ENCODE measurements at places on chromosomes 2 and 18.

DNA sequence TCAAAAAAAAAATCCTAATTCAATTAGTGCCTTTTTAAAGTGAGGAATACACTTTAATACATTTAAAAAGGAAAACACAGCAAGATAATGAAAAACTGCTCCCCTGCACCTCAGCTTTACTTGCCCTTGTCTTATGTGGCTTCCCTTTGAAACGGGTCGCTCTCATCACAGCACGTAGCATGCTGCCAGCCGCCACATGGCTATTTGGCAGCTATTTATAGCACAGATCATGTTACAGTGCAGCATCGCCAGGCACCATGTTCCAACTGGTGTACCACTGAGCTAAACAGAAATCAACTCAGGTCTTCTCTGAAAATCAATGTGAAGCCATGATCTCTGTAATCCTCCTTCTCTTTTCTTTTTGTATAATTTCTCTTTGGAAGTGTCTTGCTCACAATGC is 65.1 kb downstream of the TMEM182 start:
- DNase-seq, result no peak

DNA sequence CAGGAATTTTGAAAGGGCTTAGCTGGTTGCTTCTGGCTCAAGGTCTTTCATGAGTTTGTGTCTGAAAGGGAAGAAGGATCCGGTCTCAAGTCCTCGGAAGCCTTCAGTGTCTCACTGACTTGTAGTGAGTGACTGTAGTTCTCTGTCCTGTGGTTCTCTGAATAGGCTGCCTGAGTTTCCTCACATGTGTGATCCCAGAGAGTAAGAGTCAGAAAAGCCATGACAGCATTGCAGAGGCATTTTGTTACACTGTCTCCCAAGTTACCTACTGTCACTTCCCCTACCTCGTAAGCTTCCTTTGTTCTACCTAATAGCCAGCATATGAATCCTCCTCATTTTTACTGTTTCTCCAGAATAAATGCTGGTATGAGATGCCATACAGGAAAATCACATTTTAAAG is 709.1 kb upstream of the CHAC2 start:
- DNase-seq, result no peak

DNA sequence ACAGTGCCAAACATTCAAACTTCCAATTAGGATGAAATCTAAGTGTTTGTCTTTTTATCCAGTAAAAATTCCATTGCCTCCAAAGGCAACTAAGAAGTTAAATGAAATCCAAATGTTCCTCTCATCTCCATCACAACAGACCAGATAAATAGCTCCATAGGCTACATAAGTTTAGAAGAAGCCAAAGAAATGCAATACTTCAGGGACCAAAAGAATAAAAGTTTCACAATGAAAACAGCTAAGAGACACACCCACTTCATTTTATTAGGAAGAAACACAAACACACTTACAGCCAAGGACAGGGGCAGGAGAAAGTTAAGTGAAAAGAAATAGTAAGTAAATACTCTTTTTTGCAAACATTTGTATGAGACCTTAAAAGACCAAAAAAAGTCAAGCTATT is 88.5 kb upstream of the CCDC150 start:
- no peak for DNase-seq

DNA sequence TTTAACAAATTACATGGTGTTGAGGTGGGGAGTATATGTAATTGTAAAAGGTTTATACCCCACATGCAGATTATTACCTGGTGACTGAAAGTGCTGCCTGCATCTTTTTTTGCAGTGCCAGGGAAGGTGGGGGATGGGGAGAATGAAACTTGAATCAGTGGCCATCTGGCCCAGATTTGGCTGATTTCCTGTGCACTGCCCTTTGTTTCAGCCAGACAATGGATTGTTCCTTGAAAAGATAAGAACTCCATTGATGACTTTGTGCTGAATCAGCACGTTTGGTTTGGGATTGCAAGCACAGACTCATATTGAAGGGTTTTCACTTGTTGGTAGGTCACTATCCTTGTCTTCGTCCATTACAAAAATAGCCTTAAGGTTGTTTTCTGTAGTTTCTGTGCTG is 20.9 kb downstream of the GREB1L start:
- peak; percentile 61 for DNase-seq

- no peak for DNase-seq
These were observed 79.7 kb downstream of the COLEC12 start for GRCh38 chr18:420661-421246.

DNA sequence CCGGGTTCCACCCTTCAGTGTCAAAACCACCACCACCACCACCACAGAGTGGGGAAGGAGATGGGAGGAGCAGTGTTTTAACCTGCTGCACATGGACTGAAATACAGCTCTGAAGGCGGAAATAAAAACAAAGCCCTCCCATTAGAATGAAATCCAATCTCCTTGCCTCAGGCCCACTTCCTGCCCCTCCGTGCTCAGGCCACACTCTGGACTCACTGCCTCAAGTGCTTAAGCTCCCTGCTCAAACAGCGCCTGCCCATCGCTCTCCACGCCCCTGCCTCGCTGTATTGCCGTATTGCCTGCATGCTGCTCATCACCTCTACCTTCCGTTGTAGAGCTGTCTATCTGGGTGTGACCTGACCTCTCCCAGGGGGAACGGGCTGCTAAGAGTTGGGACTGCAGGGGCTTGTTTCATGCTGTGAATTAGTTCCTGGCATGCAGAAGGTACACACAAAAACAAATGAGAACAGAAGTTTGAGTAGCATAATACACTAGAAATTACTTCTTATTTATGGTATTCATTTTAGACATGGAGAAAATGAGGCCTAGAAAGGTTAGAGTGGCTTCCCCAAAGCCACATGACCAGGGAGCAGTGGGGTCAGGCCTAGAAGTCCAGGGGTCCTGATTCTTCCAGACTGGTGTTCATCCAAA is 31.6 kb upstream of the NEB start:
- no peak for DNase-seq

GRCh38 chr2:111119822-111120252 is 877 bp upstream of the BCL2L11 start:
- DNase-seq, result no peak

DNA sequence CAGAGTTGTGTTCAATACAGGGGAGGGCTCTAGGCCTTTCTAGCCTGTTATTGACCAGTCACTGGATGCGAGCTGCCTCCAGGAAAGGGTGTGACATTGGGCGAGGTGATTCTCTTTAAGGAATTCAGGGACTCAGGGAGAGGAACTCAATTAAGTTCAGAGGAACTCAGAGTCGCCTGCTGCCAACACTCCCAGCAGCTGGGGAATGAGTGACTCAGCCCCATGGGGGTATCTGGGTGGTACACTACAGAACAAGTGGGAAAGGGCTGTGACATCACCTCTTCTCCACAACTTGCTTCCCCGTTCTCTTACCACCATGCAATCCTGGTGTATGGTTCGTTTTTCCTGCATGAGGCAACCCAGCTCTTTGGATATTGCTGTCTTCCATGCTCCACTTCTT is 50.4 kb upstream of the CYRIA start:
- no peak for DNase-seq

DNA sequence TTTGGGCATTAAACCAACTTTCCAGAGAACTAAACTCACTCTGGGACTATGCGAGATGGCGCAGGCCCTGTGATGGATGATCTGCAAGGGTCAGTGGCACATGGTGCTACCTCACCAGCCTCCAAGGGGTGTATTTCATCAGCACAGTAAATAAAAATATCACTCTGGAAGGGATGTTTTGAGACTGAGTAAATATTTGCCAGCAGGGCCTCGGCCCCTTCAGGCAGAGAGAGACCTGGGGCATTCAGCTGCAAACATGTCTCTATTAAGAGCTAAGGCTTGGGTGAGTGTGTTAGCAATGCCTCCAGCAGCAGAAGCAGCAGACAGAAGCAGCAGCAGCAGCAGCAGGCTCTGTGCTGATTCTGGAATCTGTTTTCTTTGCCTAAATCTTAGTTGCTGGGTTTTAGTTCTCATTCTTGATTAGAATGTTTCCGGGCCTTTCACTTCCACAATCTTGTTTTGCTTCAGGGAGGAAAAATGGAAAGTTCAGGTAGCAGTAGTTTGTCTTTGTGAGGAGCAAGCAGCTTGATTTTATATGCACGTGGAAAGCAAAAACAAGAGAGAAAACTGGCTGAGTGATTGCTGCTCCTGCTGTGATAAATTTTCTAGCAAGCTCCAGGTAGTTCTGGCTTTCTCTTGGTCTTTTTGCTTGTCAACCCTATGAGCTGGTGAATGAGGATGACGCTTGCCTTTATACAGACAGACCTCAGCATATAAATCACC is 18.6 kb downstream of the ADCYAP1 start:
- no peak for DNase-seq

DNA sequence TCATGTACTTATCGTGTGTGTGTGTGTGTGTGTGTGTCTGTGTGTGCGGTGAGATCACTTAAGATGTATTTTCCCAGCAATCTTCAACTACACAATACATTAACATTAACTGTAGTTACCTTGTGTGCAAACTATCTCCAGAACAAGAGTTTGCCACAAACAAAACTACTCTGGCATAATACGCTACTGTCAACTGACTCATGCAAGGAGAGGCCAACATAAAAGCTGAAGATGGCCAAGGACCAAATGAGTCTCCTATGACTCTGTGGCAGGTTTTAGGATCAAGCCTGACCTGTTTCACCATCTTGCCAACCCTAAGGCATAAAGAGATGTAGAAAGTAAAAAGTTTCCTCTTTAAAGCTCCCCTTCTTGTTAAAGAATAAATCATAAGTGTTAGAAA is 20.1 kb downstream of the CYB5A start:
- no peak for DNase-seq

GRCh38 chr18:69795791-69796190 is 151.9 kb downstream of the CD226 start:
- no peak for DNase-seq

GRCh38 chr18:30359521-30359920 is 683.0 kb downstream of the DSC3 start:
- no peak for DNase-seq

DNA sequence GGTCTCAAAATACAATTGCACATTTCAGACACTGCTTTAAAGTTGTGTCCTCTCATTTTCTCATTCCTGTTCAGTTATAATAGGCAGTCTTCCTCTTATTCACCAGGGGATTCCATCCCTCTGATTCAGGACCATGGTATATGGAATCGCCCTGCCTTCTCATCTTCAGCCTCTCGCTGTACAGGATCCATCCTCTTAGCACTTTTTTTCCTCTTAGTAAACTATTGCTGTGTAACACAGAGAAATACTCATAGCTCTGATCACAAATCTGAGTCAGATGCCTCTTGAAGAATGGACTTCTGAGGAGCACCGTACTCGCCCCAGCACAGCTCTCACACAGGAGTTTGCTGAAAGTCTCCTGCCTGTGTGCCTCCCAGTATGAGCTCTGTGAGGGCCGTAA is 11.3 kb downstream of the RMP24 start:
- no peak for DNase-seq

- no peak for DNase-seq
These were observed 15.6 kb downstream of the ZNF142 start for GRCh38 chr2:218643751-218644310.

- DNase-seq, result no peak
These were observed 641.9 kb downstream of the CNTNAP5 start for GRCh38 chr2:124666976-124667375.

GRCh38 chr2:200431996-200432705 is 77.7 kb downstream of the KCTD18 start:
- no peak for DNase-seq

- no peak for DNase-seq
These were observed 415.3 kb upstream of the VWC2L start for GRCh38 chr2:213995400-213996105.

DNA sequence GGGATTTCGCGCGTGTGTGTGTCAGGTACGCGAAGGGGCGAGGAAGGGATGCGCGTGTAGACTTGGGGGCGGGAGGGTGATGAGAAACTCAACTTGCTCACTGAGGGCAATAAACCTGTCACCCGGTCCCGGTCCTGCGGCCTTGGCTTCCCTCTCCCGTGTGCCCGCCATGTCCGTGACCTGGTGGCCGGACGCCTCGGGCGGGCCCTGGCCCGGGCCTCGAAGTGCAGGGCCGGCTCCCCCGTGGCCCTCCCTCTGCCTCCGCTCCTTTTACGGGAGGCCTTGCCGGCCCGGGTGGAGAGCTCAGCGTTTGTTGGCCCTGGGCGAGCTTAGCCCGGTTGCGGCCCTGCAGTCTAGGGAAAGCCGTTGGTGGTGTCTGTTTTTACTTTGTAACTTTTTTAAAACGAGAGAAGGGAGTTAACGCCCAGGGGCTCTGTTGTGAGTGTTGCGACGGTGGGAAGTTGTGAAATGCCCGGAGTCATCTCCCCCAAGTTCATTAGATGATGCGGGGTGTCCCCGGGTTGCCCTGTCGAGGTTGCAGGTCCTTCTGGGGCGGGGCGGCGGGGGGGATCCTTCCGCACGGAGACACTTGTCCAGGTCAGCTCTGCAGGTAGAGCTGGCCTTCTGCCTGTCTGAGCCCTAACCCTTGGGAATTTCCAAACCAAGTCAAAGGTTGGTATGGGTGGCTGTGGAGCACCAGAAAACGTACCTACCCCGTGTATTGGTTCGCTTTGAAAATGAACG is 883 bp downstream of the SMCHD1 start:
- peak; percentile 58 for DNase-seq

- no peak for DNase-seq
These were observed 29.0 kb upstream of the TNS1 start for GRCh38 chr2:218031771-218032257.

GRCh38 chr2:161068670-161069069 is 91.6 kb upstream of the TANK start:
- no peak for DNase-seq

DNA sequence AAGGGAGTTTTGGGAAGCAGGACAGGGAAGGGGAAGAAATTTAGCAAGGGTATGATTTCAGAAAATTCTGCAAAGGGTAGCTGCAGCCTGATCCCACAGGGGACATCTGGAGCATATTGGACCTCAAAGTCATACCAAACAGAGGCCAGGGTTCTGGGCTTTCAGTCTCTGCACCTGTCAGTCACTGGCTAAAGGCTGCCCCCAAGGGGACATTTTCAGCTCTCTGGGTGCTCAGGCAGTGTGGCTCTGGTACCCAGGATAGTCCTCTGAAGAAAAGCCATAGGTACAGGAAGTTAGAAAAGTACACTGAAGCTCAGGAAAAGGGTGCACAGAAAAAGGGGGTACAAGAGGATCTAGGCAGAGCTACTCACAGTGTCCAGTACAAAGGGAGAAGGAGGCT is 149.2 kb downstream of the INSIG2 start:
- DNase-seq, result no peak

- no peak for DNase-seq
These were observed 97.0 kb upstream of the PAPOLG start for GRCh38 chr2:60659026-60659425.

DNA sequence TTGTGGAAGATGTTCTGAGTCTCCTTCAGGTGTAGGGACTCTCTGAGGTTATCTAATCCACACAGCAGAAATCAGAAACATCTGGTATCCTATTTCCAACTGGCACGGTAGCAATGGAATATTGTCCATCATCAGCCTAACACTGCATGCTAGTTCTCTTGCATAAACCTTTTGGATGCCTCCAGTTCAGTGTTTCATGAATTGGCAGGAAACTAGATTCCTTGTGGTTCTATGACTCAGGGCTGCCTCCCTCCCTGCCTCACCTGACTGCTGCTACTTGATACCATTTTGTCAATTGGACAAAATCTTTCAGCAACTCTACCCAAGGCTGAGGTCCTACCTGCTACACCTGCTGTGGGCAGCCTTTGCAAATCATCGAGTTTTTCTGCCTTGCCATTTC is 130.9 kb downstream of the TPGS2 start:
- DNase-seq, result no peak
